ENCODE measurements at places on chromosomes 7 and 10.

GRCh38 chr10:109978481-109978880, 29.3 kb upstream of the ADD3 start:
- peak; percentile 12 for DNase-seq

DNA sequence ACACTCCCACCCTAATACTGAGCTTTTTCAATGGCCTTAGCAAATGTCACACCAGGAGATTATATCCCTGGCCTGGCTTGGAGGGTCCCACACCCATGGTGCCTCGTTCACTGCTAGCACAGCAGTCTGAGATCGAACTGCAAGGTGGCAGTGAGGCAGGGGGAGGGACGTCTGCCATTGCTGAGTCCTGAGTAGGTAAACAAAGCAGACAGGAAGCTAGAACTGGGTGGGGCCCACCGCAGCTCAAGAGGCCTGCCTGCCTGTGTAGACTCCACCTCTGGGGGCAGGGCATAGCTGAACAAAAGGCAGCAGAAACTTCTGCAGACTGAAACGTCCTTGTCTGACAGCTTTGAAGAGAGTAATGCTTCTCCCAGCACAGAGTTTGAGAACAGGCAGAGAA, 338.9 kb upstream of the MBL2 start:
- DNase-seq: no peak

- no peak for DNase-seq
Observed at GRCh38 chr10:48788554-48788953, 103.9 kb downstream of the WDFY4 start.

- no peak for DNase-seq
Observed at GRCh38 chr10:114283091-114283490, 44.0 kb downstream of the VWA2 start.

DNA sequence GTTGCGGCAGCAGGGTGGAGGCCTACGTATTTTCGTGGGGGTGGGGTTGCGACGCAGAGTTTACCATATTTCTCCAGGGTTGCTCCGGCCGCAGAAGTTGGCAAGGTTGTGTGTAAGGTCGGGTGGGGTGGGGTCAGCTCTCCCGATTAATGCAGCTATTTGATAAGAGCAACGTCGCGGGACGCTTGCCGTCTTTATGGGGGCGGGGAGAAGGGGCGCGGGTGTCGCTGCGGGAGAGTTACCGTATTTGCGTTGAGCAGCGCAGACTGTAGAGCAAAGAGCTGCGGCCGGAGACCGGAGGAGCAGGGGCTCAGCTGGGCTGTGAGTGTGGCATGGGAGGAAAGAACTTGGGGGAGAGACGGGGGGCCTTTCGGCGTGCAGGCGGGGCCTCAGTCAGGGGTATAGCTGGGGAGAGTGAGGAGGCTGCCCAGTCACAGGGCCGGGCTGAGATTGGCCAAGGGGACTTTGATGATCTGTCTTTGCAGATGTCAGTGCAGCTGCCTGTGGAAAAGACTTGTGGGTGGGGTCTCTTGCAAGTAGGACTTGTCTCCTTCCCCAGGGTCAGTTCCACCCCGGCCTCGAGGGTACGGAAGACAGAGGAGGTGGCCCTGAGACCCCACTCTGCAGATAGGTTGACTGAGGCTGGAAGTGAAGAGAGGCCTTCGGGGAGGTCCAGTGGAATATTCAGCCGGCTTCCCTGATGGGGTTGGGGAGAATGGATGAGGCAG, 26.6 kb downstream of the ZNF775 start:
- DNase-seq: no peak

GRCh38 chr7:127678337-127678736, 26.3 kb downstream of the SND1 start:
- no peak for DNase-seq

DNA sequence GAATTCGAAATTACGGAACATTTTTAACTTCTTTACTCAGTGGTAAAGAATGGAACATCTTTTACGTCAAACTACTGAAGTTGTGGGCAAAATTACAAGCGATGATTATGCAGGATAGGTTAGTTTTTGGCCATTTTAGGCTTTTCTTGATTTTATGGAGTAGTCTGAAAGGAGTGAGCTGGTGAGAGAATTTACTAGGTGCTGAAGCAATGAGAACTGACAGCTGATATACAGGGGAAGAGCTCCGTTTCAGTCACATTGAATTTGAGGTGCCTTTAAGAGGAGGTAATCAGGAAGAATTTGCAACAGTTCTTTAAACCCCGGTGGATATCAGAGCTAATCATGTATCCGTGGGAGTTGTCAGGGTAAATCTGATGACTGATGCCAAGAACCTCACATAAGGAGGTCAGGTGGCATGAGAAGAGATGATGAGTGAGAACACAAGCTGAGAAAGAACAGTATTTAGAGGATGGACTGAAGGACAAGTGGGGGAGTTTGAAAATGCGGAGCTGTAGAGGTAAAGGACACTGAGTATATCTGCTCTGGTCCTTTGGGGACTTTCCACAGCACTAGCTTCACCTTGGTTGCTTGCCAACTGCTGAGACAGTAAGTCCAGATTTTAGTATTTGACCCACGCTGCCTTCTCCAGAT, 104.3 kb downstream of the AHR start:
- DNase-seq: no peak

DNA sequence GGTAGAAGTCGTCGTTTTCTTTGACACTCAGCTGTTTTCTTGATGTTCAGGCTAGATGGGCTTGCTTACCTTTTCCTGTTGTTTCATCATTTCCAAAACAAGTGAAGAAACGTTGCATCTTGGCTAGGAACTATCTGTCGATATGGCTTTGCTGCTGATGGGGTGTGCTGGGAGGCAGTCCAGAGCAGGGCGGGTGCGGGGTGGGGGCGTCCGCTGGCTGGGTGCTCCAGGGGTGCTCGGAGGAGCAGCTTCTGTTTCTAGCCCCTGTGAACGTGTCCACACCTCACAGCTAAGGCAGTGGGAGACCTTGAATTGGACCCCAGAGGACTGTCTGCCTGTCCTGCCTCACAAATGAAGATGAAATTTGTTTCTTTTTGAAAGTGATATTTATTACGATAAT, 7.6 kb upstream of the SUN1 start:
- DNase-seq: no peak

DNA sequence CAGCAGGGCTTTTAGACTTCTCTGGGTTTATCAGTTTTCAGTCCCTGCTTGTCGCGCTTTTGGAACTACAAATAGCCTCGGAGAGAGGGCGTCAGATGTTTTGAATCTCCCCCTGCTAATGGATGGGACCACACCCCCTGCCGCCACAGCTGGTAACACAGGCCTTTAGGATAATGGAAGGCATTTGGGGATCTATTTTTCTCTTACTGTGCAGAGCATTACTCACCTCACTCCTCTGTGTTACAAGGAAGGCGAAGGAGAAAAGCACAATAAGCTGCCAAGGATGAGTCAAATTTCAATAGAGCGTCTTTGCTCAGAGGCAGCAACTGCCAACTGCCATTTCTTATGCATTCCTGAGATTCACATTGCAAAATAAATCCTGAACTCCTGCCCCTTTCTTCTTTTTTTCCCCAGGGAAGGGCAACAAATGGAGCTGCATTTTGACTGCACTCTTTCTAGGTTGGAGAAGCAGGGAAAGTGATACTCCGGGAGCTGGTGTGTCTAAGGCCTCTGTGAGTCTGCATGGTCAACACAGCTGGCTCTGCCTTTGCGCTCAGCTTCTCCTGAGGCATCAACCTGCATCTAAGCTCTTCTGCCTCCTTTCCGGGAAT, 31.5 kb upstream of the SMNDC1 start:
- no peak for DNase-seq

GRCh38 chr7:77649716-77650349, 46.4 kb upstream of the RSBN1L start:
- DNase-seq: no peak

DNA sequence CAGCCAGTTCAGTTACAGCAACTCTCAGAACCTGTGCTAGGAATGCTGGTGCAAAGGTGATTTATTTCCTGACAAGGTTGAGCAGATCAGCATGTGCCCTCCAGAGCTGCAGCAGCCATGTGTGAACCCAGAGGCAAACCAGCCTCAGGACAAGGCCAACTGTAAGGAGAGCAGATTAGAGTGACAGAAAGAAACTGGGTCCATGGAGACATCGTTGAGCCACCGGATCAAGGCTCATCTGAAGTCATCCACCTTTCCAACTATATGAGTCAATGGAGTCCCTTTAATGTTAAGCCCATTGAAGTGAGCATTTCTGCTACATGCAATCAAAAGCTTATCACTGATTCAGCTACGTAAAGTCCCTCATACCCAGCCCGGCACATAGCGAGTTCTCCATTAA, 26.4 kb downstream of the KCNMA1 start:
- no peak for DNase-seq

GRCh38 chr10:79401015-79401921, 44.2 kb downstream of the ZCCHC24 start:
- no peak for DNase-seq

DNA sequence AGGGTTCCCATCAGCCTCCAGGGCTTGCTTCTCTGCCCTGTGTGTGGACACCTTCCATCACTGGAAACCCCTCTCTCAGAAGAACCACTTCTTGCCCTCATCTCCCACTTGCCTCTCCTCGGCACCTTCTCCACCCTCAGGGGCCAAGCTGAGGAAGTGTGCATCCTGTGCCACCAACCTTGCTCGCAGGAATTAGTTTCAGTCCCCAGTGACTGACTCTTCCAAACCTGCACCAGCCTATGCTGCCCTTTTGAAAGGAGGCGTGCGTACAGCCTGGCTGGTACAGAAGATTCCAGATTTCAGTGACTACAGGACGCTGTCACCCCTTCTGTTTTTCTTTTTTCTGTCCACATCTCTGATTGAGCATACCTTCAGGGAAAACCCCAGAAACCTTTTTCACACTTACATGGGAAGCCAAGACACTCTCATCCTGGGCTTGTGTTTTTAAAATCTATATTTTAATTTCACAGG, 67.1 kb downstream of the IKZF1 start:
- no peak for DNase-seq

DNA sequence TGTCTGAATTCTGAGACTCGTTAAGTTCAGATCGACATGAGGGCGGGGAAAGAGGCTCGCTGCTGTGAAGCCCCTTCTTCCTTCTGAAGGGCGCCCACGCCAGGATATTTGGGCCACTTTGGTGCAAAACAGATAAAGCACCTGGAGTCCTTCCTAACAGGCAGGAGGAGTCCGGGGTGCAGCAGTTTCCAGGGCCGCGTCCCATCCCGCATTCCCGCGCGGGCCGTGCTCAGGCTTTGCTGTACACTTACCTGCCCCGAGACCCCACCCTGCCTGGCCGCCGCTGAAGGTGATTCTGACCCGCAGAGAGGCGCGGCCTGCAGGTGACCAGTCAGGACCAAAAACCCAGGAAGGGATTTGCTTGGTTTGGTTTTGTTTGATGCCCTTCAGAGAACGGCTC, 454.6 kb downstream of the PTPRN2 start:
- no peak for DNase-seq

DNA sequence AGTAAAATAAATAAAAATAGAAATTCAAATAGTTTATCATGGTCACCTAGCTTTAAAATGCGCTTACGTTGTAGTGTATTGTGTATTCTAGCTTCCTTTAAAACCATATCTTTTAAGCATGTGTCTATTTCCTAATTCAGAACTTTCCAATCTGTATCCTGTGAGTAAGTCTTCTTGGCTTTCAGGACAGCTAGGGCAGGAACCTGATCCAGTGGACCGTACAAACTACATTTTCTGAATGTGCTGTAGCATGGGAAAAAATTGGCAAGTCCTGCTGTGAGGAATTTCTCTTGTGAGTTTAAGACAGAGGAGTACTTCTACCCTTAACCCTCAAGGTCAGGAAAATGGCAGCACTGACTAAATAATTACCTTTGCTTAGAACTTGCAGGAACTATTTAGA, 12.1 kb downstream of the OPN1SW start:
- no peak for DNase-seq

DNA sequence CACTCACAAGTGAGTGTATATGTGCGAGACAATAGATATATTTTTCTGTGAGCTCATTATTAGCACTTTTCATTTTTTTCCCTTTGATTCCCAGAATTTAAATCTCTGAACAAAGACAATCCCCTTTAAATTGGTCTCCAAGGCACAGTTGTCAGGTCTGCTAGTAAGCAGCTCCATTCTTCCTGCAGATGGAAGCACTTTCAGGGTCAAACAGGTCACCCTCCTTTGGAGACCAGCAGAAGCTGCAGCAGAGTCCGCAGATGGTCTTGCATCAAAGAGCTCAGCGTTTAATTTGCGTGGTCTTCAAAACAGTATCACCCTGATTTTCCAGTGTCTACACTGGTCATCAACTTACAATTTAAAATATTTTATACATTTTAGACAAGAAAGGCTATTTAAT, 543.8 kb downstream of the ARL4A start:
- no peak for DNase-seq

- no peak for DNase-seq
Observed at GRCh38 chr10:101046332-101047238, 15.2 kb upstream of the KAZALD1 start.

DNA sequence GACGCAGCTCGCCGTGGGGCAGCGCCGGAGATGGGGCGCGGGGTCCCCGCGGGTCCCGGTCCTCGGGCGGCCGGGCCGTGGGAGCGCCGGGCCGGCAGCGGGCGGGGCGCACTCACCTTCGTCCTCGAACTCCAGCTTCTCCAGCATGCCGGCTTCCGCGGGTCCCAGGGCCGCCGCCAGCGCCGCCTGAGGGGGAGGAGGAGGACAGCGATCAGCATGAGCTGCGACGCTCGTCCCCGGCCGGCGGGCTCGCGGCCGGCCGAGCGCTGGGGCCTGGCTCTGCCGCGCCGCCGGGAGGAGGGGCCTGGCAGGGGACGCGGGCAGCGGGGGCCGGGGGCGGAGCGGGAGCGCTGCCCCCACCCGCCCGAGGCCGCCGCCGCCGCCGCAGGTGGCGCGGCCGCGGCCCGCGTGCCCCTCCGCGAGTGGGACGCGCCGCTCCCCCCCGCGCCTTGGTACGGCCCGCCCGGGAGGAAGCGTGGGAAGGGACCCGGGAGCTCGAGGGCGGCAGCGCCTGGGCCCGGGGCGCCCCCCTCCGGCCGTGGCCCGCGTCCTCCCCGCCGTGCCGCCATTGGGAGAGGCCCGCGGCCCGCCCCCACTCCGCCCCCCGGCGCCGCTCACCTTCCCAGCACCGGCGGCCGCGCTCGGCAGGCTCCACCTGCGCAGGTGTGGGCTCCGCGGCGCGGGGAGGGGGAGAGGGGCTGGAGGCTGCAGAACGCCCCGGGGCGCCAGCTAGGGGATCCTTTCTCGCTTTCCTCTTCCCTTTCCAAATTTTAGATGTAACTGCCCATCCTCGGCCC, 112.5 kb upstream of the RHEB start:
- peak; percentile 86 for DNase-seq

DNA sequence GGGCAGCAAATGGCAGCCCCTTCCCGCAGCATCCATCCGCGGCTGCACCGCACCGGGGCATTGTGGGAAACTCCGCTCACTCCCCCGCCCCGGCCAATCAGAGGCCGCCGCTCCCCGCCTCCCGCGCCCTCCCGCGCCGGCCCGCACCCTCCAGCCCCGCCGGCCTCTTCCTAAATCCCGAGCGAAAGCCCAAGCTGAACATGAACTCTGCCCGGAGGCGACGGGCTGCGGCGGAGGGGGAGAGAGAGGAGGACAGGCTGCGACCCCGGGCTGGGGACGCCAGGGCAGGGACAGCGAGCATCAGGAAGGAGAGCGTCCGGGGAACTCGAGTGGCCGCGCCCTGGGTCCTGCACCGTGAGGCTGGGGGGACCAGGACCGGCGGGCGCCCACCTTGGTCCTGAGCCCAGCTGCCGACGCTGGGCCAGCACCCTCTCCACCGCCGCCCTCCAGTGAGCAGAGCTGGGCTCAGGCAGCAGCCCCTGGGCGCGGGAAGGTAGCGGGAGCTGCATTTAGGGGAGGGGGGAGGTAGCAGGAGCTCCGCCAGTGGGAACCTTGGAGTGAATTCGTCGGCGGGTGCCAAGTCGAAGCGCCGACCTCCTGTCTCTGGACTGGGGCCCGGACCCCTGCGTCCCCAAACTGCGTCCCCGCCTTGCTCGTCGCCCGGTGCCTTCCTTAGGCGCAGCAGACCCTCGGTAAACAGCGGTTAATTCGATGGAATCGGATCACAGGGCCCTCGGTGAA, at the start of gene DGKI:
Gene DGKI, minus strand, starts transcription at position 148 of the 741 bp plus-strand sequence.
- DNase-seq: no peak

Measured in stimulated activated CD4-positive, alpha-beta T cell treated with anti-CD3 and anti-CD28 coated beads, TNF-alpha, amount 100 ng/mL, for 24 hours (primary cell).